Stimulated activated CD8-positive, alpha-beta memory T cell treated with anti-CD3 and anti-CD28 coated beads, Interleukin-2, amount 100 ng/mL, for 1 hour (primary cell): ENCODE measurements at places on chromosomes 6 and 20.

DNA sequence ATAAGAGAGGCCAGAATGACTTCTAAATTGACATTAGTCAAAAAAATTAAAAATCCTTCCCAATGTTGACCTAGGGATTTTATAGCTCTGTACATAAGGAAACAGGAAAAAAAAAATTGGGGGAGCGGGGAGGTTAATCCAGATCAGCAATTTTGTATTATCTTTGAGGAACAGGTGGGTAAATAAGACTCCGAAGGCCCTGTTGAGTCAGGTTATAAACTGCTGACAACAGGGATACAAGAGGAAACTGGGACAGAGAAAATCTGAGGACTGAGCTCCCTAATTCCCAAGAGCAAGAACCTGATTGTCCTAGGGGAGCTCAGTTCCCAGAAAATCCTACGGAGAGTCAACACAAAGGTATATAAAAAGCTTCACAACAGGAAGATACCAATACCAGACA lies 26.8 kb upstream of the CRIP3 start:
- no peak for DNase-seq

- peak; percentile 33 for DNase-seq
Observed at GRCh38 chr20:25148181-25148981, 47.1 kb upstream of the ENTPD6 start.

GRCh38 chr6:3347247-3347646 lies 88.5 kb downstream of the PSMG4 start:
- no peak for DNase-seq

DNA sequence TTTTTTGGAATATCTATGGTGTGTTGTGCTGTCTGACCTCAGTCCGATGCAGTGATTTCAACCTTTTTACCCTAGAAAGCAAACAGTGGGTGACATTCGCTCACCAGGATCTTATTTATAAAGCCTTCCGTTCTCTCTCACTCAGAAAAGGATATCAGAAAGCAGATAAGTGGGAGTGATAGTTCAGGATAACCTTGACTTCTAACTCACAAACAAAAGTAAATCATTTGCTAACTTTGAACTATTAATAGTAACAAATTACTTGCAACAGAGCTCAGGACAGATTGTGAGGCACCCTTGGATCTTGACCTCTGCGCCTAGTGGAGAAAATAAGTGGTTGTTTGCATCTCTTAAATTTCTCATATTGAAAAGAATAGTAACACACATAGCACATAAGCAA lies 637.1 kb upstream of the CITED2 start:
- DNase-seq: no peak

GRCh38 chr6:43695967-43696291 lies 8.3 kb upstream of the MRPS18A start:
- no peak for DNase-seq
